ENCODE measurements at places on chromosomes 2 and 18.

- DNase-seq, result no peak
Measured at GRCh38 chr2:11299439-11299838, 45.0 kb downstream of the ROCK2 start.

DNA sequence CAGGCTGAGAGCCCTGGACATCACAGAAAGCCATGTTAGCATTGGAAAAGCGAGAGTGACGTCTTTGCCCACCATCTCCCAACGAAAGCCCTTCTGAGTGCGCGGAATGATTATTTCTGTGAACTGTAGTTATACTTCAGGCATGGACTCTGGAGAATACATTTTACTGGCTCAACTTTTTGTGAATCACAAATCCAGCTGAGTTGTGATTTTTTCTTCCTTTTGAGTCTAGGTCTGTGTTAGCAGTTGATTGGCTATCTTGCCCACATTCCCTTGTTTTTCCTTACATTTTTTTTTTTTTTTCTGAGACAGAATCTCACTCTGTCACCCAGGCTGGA is 183.1 kb downstream of the INO80D start:
- DNase-seq, result no peak

GRCh38 chr18:22233266-22233665 is 63.9 kb downstream of the GATA6 start:
- no peak for DNase-seq

GRCh38 chr2:96374211-96374951 is 38.8 kb downstream of the NCAPH start:
- DNase-seq, result peak; percentile 29
